ENCODE measurements at places on chromosomes 12 and 14. TPM values are rescaled to one million over a fixed set of nuclear protein-coding genes. Genes with fewer than 3 reads are reported as not detected.

The SPX gene
- 0.18 TPM for total RNA-seq

The TMCC3 gene
- total RNA-seq: 0.71 TPM

The GRIN2B gene
- total RNA-seq: 0.14 TPM

The MANSC4 gene
- total RNA-seq: not detected

The GLIPR1L1 gene
- total RNA-seq: not detected

The B4GALNT1 gene
- 0.55 TPM for total RNA-seq

The KLRC2 gene
- not detected for total RNA-seq

The CLEC7A gene
- 0.14 TPM for total RNA-seq

The GPR84 gene
- not detected for total RNA-seq

The SCNN1A gene
- total RNA-seq: 0.37 TPM

The SPTB gene
- total RNA-seq: 0.14 TPM

The EML1 gene
- 62.0 TPM for total RNA-seq

The TRHDE gene
- total RNA-seq: 3.5 TPM

Measured in smooth muscle cell of bladder (primary cell).